Right atrium auricular region (tissue), 2 donors: ENCODE measurements at places on chromosomes 5 and 9.

DNA sequence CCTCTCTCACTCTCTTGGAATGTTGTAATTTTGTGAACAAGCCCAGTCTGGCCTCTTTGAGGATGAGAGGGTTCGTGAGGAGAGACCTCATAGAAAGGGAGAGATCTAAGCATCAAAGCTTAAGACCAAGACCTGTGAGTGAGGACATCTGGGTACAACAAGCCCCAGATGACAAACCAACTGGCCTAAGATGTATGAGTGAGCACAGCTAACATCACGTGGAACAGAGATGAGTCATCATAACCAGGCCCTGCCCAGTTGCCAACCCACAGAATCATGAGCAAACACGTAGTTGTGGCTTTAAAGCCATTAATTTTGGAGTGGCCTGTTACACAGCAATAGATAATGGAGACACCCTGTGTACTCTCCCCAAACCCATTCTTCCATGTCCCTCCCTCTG, 439.1 kb upstream of the KIF2A start:
- no peaks in the 10 kb centered on the region for H3K4me1 ChIP-seq
- DNase-seq: no peak
- H3K36me3 ChIP-seq: no peaks in the 10 kb centered on the region
- H3K27ac ChIP-seq: no peak overlapping the region
- H3K27me3 ChIP-seq: no peaks in the 10 kb centered on the region
- no peak overlapping the region for H3K4me3 ChIP-seq

DNA sequence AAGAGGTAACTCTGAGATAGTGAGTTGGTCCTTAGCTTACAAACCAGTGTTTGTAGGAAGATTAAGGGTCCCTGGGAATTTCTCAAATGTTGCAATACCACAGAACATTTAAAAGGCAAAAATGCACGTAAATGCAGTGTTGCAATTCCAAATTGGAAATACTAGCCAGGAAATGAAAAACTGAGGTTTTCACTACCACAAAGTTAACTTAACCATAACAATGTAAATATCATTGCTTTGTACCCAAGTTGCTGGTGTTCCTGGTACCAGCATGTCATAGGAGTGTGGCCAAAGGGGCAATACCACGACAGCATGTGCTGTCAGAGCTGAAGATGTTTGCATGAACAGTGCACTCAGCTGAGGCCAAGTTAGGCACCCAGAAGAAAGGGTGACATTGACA, 382.9 kb downstream of the GLIS3 start:
- H3K4me1 ChIP-seq: no peaks in the 10 kb centered on the region
- H3K4me3 ChIP-seq: no peak overlapping the region
- DNase-seq: no peak
- no peaks in the 10 kb centered on the region for H3K27me3 ChIP-seq
- H3K36me3 ChIP-seq: no peaks in the 10 kb centered on the region

DNA sequence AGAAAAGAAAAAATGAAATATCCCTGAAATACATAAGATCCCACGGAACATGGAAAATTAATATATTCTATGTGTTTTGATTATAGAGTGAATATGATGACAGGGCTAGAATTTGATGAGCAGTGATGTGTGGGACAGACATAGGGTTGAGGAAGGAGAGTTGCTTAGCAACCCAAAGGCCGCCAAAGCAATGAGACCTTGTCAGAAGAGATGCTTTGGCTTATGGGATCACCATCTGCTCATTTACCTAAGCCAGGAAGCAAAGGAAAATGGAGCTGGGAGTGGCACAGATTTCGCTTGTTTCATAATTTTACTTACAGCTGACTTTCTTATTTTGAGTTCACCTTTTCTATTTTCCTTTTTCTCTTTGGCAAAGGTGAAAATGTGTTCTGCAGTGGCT, 20.9 kb upstream of the HAPLN1 start:
- no peaks in the 10 kb centered on the region for H3K36me3 ChIP-seq
- no peak overlapping the region for H3K27ac ChIP-seq
- no peak overlapping the region for H3K4me3 ChIP-seq
- DNase-seq: no peak
- H3K4me1 ChIP-seq: no peaks in the 10 kb centered on the region
- no peaks in the 10 kb centered on the region for H3K27me3 ChIP-seq

DNA sequence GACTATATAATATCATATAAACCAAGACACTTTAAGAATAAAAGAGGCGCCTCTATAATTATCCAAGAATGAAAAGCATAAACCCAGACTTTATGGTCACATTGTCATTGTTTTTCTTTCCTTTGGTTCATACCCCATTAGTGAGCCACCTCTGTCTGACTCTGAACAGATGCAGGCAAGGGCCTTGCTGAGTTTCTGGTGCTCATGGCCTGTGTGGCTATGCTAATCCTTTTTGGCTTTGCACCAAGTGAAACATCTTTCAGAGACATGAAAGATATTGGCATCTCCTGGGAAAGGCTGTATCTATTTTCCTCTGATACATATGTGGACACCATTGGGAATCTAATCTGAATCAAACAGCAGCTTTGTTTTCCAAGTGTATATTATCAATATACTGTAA, 222.5 kb downstream of the CHSY3 start:
- H3K27ac ChIP-seq: no peak overlapping the region
- H3K4me1 ChIP-seq: no peaks in the 10 kb centered on the region
- H3K4me3 ChIP-seq: no peak overlapping the region
- no peaks in the 10 kb centered on the region for H3K36me3 ChIP-seq
- H3K27me3 ChIP-seq: no peaks in the 10 kb centered on the region

DNA sequence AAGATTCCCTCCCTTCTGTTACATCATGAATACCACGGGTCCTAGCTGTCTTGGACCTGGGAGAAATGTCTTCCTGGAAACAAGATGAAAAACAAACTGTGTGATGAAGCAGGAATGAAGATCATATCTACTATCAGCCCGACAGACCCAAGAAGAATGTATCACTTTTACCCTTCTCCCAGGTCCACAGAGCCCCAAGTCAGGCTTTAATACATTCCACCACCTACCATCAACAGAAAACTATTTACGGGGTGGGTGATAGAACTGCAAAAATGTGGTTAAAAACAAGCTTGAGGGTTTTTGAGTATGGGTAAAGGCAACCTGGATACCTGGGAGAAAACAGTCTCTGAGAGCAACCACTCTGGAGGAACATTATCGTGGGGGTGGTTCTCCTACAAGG, 327.0 kb downstream of the TRIM32 start:
- H3K4me3 ChIP-seq: no peak overlapping the region
- no peak for DNase-seq
- H3K27me3 ChIP-seq: no peaks in the 10 kb centered on the region

DNA sequence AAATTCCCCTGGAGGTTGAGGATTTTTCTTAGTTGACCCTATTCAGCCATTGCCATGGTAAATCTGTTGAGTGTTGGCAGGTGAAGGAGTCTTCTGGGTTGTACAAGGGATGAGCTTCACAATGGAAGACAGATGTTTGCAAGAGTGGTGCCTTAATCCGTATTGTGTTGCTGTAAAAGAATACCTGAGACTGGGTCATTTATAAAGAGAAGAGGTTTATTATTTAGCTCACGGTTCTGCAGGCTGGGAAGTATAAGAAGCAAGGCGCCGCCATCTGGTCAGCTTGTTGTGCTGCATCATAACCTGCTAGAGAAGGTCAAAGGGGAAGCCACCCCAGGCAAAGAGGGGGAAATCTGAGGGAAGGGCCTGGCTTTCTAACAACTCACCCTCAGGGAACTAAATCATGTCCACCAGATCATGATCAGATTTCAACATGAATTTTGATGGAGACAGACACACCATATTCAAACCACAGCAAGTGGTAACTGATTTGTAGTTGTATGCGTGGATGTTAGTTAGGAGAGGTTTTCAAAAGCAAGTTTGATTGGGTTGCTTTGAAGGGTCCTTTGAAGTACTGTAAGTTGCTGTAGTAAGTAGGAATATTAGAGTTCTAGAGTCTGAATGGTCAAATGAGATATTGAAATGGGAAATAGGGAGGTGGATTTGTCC, 2.5 kb downstream of the TNPO1 start:
- H3K36me3 ChIP-seq: no peaks in the 10 kb centered on the region
- H3K27ac ChIP-seq: no peak overlapping the region
- H3K4me3 ChIP-seq: no peak overlapping the region
- DNase-seq: peak; percentile 83
- no peaks in the 10 kb centered on the region for H3K4me1 ChIP-seq
- no peaks in the 10 kb centered on the region for H3K27me3 ChIP-seq
